ENCODE measurements at places on chromosomes 6 and 20. TPM values are rescaled to one million over a fixed set of nuclear protein-coding genes. Genes with fewer than 3 reads are reported as not detected.

DNA sequence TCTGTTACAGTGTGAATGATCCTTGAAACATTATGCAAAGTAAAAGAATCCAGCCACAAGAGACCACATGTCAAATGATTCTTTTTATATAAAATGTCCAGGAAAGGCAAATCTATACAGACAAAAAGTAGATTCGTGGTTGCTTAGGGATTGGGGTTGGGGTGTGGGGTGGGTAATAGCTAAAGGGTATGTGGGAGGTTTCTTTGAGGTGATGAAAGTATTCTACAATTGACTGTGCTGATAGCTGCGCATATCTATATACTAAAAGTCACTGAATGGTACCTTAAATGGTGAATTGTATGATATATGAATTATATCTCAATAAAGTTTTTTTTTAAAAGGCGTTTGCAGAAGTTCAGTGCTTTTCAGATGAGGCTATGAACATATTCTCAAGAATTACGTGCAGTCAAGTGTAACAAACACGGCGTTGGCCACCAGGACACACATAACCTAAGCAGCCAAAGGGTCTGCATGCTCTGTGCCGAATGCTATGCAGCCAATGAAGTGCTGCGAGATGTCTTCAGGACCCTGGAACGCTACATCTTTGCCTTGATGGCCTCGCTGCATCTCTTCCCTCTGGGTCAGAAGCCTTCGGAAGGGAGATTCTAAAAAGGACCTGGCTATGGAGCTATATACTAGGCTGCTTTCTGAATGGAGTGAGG is 96.9 kb downstream of the SCML4 start:
- no peak for DNase-seq
- no peaks in the 10 kb centered on the region for H3K36me3 ChIP-seq
- peaks cover 12% of the 10 kb centered on the region for H3K4me1 ChIP-seq
- no peak overlapping the region for H3K4me3 ChIP-seq
- H3K27me3 ChIP-seq, result peaks cover 36% of the 10 kb centered on the region

DNA sequence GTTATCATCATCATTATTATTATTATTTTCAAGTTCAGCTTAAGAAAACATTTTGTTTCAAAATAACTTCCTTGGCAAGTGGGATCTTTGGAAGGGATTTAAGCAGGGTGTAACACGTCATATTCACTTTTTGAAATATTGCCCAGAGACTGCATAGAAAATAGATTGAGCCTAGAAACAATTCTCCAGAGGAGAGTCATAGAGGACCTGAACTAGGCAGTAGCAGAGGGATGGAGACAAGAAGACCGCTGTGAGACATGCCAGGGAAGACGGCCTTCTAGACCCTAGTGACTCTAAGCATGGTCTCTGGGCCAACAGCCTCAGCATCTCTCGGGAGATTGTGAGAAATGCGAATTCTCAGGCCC is 55.5 kb downstream of the EDN1 start:
- no peak overlapping the region for H3K4me3 ChIP-seq
- H3K4me1 ChIP-seq, result peaks cover 35% of the 10 kb centered on the region
- DNase-seq, result no peak
- no peak overlapping the region for H3K27ac ChIP-seq
- H3K27me3 ChIP-seq, result peaks cover 6% of the 10 kb centered on the region

- no peaks in the 10 kb centered on the region for H3K27me3 ChIP-seq
- no peaks in the 10 kb centered on the region for H3K36me3 ChIP-seq
- no peak for DNase-seq
- peaks cover 8% of the 10 kb centered on the region for H3K4me1 ChIP-seq
These were observed 141.3 kb downstream of the FUT9 start for GRCh38 chr6:96157018-96157565.

The PBOV1 gene
- not detected for total RNA-seq

- H3K27ac ChIP-seq, result peak overlapping the region; percentile 100
- H3K4me3 ChIP-seq, result peak overlapping the region; percentile 100
- H3K36me3 ChIP-seq, result peaks cover 4% of the 10 kb centered on the region
- H3K27me3 ChIP-seq, result no peaks in the 10 kb centered on the region
- peaks cover 51% of the 10 kb centered on the region for H3K4me1 ChIP-seq
These were observed 837 bp upstream of the OSER1 start for GRCh38 chr20:44211177-44212039.

- no peaks in the 10 kb centered on the region for H3K4me1 ChIP-seq
- H3K36me3 ChIP-seq, result no peaks in the 10 kb centered on the region
- no peak overlapping the region for H3K4me3 ChIP-seq
- DNase-seq, result no peak
- H3K27ac ChIP-seq, result no peak overlapping the region
- H3K27me3 ChIP-seq, result peaks cover 14% of the 10 kb centered on the region
These were observed 115.5 kb upstream of the DUSP22 start for GRCh38 chr6:176766-177165.

DNA sequence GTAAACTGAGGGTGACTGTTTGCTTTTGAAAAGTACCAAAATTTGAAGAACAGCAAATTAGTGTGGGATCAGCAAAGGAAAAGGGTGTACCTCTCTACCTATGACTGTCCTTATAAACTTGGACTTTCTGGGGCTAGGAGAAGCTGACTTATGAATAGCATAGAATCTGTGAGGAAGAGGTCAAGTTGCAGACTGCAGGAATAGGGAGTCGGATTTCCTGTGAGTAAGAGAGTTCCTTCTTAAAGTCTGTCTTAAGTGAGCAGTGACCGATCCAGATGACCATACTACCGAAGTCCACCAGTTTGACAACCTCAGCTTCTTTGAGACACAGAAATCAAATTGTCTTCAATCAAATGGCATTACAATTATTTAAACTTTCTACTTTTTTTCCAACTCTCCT is 708.7 kb downstream of the UTRN start:
- DNase-seq, result no peak
- H3K27ac ChIP-seq, result no peak overlapping the region
- no peaks in the 10 kb centered on the region for H3K36me3 ChIP-seq
- H3K4me1 ChIP-seq, result peaks cover 18% of the 10 kb centered on the region

DNA sequence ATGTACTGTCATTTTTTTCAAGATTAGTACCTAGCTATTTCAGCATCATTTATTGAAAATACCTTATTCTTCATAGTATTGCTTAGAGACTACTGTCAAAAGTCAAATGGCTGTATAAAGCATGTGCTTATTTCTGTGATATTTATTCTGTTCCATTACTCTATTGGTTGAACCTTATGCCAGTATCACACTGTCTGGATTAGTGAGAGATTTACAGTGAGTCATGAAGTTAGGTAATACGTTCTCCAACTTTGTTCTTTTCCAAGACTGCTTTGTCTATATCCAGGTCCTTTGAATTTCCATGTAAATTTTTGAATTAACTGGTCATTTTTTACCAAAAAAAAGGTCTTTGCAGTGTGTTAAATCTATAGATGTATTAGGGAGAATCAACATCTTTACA is 18.6 kb upstream of the RNF217 start:
- DNase-seq, result no peak
- H3K4me3 ChIP-seq, result no peak overlapping the region
- no peaks in the 10 kb centered on the region for H3K4me1 ChIP-seq
- no peak overlapping the region for H3K27ac ChIP-seq

DNA sequence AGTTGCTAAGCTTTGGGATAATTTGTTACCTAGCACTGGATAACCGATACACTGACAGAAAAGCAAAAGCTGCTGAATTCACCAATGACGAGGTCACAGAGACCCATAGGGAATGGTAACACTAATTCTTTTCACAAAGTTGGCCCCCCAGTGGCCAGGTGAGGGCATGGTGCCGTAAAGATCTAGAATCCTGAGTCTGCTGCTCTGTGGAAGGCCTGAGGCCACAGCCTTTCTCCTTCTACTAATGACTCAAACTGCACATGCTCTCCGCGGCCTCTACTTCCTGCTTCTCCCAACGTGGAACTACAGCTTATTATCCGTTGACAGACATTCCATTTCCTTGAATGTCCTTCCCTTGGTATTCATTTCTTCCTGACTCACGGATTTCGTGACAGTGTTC is 127.1 kb downstream of the OPRM1 start:
- peaks cover 2% of the 10 kb centered on the region for H3K36me3 ChIP-seq
- H3K4me1 ChIP-seq, result no peaks in the 10 kb centered on the region
- no peak overlapping the region for H3K27ac ChIP-seq
- H3K27me3 ChIP-seq, result no peaks in the 10 kb centered on the region
- no peak for DNase-seq

DNA sequence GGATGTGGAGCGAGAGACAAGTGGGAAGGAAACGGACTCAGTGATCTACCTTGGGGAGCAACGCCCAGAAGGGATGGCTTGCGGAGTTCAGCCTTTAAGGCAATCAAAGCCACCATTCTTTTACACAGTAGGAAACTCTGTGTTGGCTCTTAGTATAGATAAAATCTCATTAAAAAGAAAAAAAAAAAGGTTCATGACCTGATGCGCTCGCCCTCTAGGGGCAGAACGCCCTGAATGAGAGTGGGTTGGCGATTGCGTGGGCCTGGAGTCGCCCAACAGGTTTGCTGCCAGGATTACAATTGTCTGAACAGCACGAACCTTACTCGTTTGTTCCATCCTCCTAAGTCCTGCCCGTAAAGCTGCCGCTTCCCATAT is 1.2 kb downstream of the TPD52L1 start:
- H3K36me3 ChIP-seq, result peaks cover 5% of the 10 kb centered on the region
- peaks cover 19% of the 10 kb centered on the region for H3K27me3 ChIP-seq
- peak; percentile 21 for DNase-seq

The CGA gene
- total RNA-seq, result 5.5 TPM

- H3K4me3 ChIP-seq, result no peak overlapping the region
- peaks cover 10% of the 10 kb centered on the region for H3K36me3 ChIP-seq
- no peaks in the 10 kb centered on the region for H3K4me1 ChIP-seq
- DNase-seq, result no peak
These were observed 29.3 kb downstream of the DOP1A start for GRCh38 chr6:83096791-83097190.

DNA sequence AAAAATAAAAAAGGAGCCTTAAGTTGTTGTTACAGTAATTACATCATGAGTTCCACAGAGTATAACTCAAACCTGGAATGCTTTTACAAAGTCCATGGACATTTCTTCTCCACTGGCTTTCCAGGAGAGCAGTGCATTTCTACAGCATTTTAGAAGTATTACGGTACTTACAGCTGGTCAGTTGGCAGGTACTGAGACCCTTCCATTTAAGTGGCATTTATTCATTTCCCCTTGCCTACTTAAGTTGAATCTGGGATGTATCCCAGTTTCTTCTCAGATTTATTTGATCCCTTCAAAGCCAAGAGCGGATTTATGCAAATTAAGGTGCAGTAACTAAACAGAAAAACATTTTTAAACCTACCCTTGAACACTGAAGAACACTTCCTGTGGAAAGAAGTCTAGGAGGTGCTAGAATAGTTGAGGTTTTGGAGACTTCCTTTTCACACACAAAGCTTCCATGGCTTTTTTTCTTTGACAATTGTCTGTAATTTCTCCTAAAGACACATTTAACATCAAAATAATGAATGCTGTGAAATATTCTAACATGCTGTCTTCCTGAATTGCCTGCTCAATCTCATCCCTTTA is 3.4 kb downstream of the PRDM13 start:
- H3K4me1 ChIP-seq, result peaks cover 2% of the 10 kb centered on the region
- H3K36me3 ChIP-seq, result no peaks in the 10 kb centered on the region
- no peak overlapping the region for H3K4me3 ChIP-seq
- no peak overlapping the region for H3K27ac ChIP-seq
- DNase-seq, result no peak
